Stimulated activated CD4-positive, alpha-beta T cell treated with anti-CD3 and anti-CD28 coated beads, Interleukin-4, amount 100 ng/mL, for 4 hours (primary cell): ENCODE measurements at places on chromosomes 3 and 15.
A peak's percentile ranks its signal among the peaks of the same experiment; 100 is the strongest.

DNA sequence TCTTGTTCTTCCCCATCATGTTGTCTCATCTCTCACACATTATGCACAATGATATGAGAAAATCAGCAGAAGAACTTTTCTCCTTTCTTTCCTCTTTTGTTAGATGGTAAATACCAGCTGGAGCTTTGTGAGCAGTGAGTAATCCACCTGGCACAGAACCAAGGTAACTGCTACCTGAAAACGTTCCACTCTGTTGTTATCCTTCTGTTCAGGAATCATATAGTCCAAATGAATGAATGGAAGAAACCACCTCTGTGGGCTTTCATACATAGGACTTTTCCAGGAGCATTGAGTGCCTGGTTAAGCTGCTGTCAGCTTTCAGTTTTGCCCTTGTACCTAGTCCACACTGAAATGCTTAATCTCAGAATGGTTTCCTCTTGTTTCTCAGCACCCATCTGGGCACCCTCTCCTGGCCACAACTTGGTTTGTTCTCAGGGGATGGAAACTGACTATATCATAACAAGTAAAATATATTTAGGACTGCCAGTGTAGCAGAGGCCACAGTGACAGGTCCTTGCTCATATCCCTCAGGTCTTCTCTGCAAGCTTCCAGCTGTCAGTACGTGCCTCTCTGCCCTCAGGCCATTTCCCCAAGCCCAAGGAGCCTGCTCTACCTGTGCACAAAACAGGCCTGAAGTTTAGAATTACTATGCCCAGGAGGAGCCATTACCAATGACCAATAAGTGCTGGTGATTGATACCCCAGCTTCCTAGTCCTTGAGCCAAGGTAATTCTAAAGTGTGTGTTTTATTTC is 23.5 kb upstream of the SLC4A7 start:
- DNase-seq, result no peak

GRCh38 chr15:40918146-40918798 is 10.9 kb upstream of the DLL4 start:
- no peak for DNase-seq

DNA sequence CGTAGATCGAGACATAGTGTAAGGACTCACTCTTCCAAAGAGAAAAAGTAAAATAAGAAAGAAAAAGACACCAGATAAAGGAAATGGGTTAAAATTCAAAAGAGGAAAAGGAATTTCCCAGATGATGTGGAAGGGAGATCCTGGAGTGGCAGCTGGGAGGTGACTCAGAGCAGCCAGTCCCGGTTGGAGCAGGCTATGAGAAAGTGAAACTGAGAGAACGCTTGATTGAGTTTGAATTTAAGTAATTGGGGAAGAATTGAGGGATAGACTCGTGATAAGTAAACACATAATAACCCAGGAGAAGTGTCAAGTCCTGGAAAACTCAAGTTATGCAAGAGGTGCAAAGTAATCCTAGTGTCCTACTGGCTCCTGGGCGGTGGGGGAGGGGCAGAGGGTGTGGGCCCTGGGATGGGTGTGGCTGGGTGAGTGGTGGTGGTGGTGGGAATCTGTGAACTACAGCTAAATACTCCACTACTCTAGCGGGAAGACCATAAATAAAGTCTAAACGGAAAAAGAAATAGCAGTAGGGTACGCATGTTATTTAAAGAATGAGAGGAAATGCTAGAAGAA is 1.2 kb downstream of the PRR20G start:
- DNase-seq, result no peak

GRCh38 chr3:71372911-71373637 is 210.5 kb downstream of the FOXP1 start:
- DNase-seq, result no peak

- DNase-seq, result no peak
Observed at GRCh38 chr3:195154111-195154791, 116.7 kb downstream of the XXYLT1 start.

DNA sequence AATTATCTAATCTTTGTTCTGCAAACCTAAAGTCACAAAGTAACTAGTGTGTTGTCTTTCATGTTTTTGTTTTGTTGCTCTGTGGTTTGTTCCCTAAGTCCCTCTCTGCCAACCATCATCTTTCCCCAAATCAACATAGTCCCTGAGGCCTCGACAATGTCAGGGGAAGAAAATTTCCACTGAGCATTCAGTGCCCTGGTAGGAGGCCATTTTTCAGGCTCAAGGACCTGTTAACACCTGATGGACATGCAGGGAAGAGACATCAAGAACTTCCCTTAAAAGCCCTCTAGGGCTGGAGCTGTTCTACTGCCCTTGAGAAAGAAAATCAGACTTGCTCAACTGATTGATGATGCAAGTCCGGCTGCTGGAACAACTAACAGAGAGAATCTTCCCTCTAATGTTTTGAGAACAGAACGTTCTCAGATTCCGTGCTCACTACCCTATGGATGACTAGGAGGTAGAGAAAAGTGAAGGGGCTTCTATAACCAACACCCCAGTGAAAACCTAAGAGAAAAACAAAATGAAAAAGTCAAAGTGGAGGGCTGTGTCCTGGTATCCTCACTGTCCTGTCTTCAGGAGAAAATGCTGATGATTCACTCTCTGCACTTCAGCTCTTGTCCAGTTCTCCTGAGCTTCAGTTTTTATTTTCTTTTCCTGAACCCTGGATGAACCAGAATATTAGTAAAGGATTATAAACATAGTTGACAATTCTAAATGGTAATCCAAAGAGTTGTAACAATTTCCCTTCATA is 373.1 kb downstream of the FOXP1 start:
- DNase-seq, result no peak

GRCh38 chr3:127217596-127218453 is 24.9 kb downstream of the PRR23E start:
- no peak for DNase-seq

- DNase-seq, result no peak
Observed at GRCh38 chr3:146085678-146086077, 75.3 kb downstream of the PLOD2 start.

DNA sequence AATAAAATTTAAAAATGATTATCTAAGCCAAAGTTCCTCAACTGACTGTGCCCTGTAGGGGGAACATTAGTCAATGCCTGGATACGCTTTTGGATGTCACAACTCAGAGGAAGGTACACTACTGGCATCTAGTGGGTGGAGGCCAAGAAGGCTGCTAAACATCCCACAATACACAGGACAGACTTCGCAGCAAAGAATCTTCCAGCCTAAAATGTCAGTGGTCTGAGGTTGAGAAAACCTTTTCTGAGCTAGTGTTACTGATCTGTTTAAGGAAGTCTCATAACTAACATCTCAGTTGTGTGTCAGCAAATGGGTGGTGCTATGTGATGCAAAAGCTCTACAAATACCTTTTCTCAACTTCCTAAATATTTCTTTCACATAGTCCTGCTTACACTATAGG is 20.9 kb upstream of the LDHAL6B start:
- no peak for DNase-seq

GRCh38 chr3:9732080-9732739 is 675 bp downstream of the BRPF1 start:
- peak; percentile 25 for DNase-seq

DNA sequence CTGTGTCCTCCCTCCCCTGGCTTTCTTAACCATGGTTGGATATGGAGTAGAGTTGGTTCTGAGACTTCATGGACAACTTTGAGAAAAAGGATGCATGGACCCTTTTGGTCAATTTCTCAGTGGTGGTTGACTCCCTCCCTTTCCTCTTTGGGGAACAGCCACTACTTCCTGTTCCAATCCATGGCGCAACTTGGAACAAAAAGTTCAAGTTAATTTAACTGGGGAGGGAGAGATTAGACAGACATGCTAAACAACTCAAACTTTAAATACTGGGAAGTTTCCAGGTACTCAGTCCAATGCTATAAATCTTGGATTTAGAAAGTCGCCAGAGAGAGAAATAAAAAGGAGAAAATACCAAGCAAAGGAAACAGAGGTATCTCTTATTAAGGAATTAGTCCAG is 202.2 kb downstream of the PDZRN3 start:
- DNase-seq, result no peak

- no peak for DNase-seq
Observed at GRCh38 chr3:86416334-86416733, 574.6 kb downstream of the VGLL3 start.

- DNase-seq, result no peak
Observed at GRCh38 chr15:32994810-32995424, 199.6 kb downstream of the FMN1 start.

GRCh38 chr15:49673861-49674260 is 53.0 kb downstream of the DTWD1 start:
- no peak for DNase-seq

DNA sequence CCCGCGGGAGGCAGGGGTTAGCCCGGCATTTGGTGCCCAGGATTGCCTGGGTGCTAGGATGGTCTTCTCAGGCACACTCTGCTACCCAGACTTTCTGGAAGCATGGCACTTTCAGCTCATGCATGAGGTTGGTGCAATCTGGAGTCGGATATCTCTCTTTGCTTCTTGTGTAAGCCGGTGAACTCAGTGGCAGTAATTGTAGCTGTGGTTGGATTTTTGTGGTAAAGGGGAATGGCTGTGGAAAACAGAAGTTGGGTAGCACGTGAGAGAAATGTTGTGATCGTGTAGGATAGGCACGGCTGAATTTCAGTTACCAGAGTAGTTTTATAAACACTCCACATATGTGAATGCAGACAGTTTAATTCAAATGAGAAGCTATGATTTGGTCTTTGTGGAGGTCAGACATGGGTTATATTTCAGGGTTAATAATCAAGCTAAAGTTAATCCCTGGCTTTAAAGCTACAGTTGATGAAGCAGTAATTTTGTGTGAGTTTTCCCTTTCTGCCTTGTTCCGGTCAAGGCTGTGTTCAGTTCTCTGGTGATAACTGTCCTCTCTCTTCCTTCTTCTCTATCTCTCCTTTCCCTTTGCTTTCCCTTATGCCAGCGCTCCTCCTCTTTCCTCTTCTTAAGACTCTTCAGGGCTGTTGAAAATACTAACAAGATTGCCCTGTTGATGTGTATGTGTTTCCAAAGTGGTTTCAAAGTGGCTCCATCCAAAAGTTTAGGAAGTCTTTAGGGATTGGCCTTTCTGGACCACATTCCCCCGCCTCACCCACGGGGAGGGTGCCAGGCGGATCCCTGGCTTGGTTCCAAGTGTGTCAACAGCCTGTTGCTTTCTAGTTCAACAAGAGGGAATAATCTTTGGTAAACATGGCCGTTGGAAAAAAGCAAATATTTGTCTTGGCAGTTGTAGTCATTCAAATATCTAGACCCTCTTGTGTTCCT is 404.6 kb upstream of the C2CD4B start:
- DNase-seq, result no peak

- peak; percentile 87 for DNase-seq
Observed at GRCh38 chr3:138186803-138187295, 252 bp upstream of the ARMC8 start.

GRCh38 chr3:125107861-125108567 is 52.2 kb upstream of the HEG1 start:
- no peak for DNase-seq

GRCh38 chr3:58627570-58627885 is 39.0 kb downstream of the FAM3D start:
- DNase-seq, result no peak

GRCh38 chr15:83457149-83457548 is 10.0 kb downstream of the SH3GL3 start:
- DNase-seq, result no peak

DNA sequence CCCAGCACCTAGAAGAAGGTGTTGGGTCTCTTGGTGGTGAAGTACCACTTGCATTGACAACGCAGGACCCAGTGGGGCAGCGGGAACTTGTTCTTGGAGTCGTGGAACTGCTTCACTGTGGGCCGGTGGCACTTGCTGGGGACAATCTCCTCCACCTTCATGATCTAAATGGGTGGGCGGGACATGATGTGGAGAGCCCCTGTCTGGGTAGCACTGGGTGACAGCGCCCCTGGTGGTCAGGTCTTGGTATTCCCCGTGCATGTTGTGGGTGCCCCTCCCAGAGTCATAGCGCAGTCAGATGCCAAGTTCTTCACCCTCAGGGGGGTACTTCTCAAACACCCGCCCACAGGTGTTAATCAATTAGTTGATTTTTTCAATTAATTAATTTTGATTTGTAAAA is 60.2 kb downstream of the AGBL1 start:
- DNase-seq, result peak; percentile 17

DNA sequence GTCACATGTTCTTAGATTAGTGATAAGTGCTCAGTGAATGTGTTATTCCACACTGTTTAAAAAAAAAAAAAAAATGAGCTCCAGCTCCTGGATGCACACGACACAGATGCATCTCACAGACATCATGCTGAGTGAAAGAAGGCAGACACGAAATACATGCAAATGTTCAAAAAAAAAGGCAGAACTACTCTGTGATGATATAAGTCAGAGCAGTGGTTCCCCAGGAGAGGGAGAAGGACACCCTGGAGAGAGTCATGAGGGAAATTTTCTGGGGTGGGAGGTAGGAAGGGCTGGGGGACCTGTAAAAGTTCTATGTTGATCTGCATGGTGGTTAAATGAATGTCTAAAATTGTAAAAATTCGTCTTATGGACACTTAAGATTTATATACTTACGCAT is 4.3 kb downstream of the CSRNP1 start:
- no peak for DNase-seq

DNA sequence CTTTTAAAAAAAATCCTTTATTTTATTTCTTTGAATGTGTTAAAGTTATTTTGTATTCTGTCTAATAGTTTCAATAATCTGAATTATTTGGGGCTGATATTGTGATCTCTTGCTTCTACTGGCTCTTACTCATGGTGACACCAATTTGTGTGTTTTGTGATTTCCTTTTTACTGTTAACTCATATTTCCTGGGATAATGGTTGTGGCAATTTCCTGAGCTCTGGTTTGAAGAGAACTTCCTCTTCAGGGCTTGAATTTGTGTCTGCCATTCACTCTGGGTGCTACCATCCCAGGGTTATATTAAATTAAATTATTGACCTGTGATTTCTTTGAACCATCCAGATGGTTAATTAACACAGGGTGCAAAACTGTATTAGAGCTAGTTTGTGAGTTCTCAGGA is 60.4 kb upstream of the RNF7 start:
- DNase-seq, result no peak

DNA sequence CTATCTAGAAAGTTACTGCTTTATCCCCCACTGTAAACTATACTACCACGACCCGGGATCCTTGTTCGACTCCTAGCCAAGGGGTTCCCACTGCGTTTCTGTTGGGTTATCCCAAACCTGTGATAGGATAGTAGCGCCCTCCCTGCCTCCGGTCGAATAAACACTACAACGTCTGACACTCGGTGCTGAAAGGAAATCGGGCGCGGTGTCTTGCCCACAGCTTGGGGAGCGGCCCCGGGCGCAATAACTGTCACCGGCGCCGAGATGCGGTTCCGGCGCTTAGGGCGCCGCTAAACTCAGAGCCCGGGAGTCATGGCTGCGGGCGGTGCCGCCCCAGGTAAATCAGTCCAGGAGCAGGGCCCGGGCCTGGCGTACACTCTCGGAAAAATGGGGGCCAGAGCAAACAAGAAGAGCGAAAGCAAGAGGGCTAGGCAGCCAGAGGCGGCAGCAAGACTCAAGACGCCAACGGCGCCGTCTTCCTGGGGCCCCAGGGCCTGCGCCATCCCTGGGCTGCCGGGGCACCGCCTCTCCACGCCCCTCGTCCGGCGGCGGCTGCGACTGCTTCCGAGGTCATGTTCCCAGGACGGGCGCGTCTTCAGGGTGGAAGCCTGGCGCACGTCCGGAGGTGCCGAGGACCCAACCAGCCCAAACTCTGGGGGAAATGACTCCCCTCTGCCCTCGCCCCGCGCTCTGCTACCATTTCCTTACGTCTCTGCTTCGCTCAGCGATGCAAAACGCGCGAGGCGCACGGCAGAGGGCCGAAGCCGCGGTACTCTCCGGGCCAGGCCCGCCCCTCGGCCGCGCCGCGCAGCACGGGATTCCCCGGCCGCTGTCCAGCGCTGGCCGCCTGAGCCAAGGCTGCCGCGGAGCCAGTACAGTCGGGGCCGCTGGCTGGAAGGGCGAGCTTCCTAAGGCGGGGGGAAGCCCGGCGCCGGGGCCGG is at the start of gene DUT:
Gene DUT (plus strand): TSS at position 575 of the 941 bp plus-strand sequence. CDS start 87 bp downstream, at position 662.
- peak; percentile 74 for DNase-seq
